Activated CD8-positive, alpha-beta memory T cell treated with anti-CD3 and anti-CD28 coated beads for 4 hours (primary cell): ENCODE measurements at places on chromosomes 7 and 10.

GRCh38 chr7:24828891-24829661 lies 71.8 kb upstream of the GSDME start:
- DNase-seq: no peak

DNA sequence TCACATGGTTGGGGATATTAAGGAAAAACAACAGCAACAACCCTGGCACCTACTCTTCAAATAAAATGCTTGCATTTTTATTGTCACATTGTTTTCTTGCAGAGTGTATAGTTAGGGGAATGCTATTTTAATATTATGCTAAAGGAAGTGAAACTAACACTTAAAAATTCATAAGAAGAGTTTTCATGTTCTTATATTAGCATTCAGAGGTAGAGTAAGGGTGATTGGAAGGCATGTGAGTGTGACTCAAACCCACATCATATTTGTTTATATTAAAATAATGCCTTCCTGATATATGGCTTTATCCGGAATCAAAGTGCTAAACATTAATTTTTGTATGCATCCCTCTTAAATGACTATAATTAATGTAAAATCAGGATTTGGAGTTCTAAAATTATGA lies 59.8 kb upstream of the TES start:
- no peak for DNase-seq

DNA sequence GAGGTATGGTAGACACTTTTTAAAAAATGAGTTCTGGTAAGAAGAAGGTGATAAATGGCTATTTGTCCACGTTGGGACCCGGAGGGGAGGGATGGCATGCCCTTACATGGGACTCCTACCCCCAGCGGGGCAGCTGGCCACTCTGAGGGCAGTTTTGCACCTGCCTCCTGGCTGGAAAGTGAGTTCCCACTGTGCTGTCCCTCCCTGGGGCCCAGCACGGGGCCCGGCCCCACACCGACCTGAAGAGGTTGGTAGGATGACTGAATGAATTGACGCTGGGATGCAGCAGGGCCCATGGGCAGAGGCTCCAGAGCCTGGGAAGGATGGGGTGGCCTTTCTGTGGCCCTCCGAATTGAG lies 601 bp upstream of the AEBP1 start:
- no peak for DNase-seq

GRCh38 chr10:67790534-67791408 lies 47.2 kb downstream of the DNAJC12 start:
- DNase-seq: no peak

GRCh38 chr10:119084896-119085295 lies 4.3 kb upstream of the EIF3A start:
- DNase-seq: no peak

DNA sequence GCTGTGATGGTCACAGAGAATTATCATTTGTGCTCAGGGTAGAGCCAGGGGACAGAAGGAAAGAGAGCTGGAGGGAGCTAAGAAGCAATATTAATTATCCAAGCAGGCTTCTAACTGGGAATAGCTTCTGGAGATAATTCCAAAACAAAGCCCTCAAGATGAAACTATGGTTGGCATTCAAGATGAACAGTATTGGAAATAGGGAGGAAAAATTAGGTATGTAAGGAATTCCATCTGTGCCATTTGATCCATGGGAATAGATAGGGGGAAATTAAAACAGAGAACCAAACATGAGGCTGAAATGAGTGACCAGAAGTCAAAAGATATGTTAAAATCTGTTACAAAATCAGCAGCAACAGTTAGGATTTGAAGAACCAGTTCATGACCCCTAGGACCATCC lies 75.3 kb downstream of the NDUFB2 start:
- DNase-seq: no peak

DNA sequence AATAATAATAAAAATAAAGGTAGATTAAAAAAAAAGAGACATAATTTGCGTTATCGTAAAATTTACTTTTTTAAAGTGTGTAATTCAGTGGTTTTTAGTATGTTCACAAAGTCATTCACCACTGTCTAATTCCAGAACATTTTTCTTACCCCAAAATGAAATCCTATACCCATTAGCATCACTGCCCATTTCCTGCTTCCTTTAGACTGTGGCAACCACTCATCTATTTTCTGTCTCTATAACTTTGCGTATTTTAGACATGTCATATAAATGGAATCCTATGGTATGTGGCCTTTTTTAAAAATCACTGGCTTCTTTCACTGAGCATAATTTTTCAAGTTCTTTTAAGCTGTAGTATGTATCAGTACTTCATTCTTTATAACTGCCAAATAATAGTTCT lies 53.6 kb downstream of the KAT6B start:
- DNase-seq: no peak
